ENCODE measurements at places on chromosomes 2 and 18. TPM values are rescaled to one million over a fixed set of nuclear protein-coding genes. Genes with fewer than 3 reads are reported as not detected.
A peak's percentile ranks its signal among the peaks of the same experiment; 100 is the strongest.

- DNase-seq: no peak
Measured at GRCh38 chr18:11035814-11036495, 113.4 kb downstream of the PIEZO2 start.

GRCh38 chr18:24016643-24017042, 2.1 kb downstream of the TTC39C start:
- DNase-seq: no peak

GRCh38 chr2:47173986-47174732, 19.1 kb upstream of the STPG4 start:
- no peak for DNase-seq

- DNase-seq: peak; percentile 64
Measured at GRCh38 chr2:95526360-95527341, 42.1 kb upstream of the TRIM43B start.

DNA sequence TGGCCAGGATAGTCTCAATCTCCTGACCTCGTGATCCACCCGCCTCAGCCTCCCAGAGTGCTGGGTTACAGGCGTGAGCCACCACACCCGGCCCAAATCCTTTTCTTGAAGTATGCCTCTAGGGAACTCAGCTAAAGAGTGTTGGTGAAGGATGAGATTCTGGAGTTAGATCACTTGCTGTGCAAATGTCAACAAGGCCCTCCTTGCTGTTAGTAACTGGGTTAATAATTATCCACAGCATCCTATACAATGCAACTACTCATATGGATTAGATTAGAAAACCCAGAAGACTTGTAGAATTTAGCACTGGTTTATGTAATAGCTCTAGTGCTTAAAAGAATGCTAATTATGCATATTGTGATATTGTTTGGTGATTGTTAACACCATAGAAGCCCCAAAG, 310.8 kb upstream of the TFPI start:
- DNase-seq: no peak

GRCh38 chr2:74368499-74368898, 11.6 kb downstream of the DCTN1 start:
- no peak for DNase-seq

Gene RGPD3
- total RNA-seq: 0.05 TPM
